GM12864 (cell line): ENCODE measurements at places on chromosomes 5 and 9.

DNA sequence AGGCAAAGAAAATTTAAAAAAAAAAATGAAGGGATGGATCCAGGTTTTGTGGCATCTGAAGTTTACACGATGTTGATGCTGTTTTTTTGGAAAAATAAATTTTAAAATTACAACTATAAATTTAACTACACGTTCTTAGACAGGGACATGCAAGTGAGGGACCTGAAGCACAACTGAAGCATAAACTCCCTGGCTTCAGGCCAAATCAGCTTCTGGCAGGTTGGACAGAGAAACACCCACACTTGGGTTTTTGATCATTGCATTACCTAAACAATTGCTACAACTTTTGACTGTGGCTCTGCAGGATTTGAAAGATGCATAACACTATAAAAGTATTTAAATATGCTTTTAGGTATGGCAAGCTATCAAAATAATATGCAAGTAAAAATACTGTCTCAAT is 1318.3 kb upstream of the DMAC1 start:
- DNase-seq: no peak

DNA sequence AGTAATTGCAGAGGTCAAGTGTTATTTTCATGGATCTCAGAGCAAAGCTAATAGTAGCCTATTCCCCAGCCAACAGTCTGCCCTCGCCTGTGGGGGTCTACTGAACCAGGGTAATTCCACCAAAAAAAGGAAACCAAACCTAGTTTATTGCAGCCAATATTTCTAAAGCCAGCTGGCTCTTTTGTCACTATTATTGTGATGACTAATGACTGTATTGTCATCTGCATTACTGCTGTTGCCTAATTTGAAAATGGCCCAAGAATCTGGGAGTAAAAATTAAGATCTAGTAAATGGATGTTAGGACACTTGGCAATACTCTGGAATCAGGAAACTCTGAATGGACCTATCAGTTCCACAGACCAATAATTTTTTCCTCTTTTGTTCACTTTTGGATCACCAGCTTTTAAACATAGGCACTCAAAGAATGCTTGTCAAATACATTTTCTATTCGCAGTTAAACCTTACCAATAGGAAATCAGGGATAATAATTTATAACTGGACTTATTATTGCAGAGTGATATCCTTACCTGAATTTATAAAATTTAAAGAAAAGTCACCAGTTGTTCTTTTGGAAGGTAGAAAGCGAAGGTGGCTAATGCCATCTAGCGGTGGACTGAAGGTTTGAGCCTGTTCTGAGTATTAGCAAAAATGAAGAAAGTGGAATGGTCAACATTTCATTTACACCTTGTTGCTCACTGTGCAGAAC is 69.2 kb downstream of the SYK start:
- DNase-seq: peak; percentile 24

- DNase-seq: no peak
Observed at GRCh38 chr5:36040651-36041536, 25.8 kb downstream of the UGT3A2 start.

DNA sequence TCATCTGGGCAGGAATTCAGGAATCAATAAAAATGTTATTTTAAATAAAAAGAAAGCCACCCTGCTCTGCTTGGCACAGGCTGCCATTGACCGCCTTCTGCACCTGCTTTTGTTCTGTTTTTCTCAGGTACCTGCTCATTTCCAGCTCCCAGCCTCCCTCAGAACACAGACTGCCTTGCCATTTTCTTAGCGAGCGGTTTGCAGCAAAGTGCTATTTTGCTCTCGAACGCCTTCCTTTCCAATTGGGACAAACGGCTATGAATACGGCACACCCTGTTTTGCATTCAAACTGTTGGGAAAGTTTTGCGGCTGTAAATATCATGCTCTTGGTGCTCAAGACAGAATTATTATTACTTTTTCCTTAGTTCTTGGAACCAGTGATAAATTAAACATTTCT is 25.1 kb upstream of the FCN1 start:
- no peak for DNase-seq

DNA sequence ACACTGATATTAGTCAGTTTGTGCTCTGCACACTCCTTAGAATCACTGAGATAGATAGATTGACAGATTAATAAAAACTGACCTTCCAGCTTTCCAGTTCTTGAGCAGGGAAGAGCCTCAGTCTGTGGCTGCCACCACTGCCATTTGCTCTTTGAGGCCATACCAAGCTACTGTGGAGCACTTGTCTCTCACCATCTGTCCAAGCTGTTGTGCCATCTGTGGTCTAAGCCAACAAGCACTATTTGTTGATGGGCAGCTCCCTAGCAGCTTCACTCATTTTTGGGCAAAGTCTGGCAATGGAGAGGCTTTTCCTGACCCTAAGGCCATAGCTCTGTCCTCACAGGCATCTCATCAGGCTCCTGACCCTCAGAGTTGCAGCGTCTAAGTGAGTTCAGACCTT is 30.4 kb downstream of the HTR1A start:
- DNase-seq: no peak

DNA sequence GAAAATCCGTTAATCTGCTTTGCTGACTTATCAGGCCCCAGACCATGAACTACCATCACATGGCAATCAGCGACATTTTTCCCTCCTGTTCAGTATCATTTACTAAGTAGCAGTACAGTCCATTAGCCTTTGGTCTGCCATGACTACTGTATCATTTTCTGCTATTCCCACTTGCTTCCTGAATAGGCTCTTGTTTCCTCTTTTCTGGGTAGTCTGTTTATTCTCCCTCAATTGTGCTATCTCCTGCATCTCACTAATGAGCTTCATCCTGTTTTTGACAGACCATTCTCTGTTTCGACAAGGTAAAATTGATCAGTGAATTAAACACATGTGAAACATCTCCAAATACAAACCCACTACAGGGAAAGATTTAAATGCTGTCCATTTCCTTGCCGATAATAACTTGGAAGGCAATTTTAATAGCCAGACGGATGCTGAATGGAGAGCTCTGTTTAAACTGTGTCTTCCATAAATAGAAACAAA is 263.5 kb upstream of the ANKRD55 start:
- no peak for DNase-seq

GRCh38 chr9:15307523-15307841 is 466 bp upstream of the TTC39B start:
- DNase-seq: no peak

GRCh38 chr9:684941-685340 is 156.6 kb upstream of the DMRT1 start:
- DNase-seq: no peak

- DNase-seq: no peak
Observed at GRCh38 chr5:151580239-151580638, 10.9 kb downstream of the FAT2 start.

DNA sequence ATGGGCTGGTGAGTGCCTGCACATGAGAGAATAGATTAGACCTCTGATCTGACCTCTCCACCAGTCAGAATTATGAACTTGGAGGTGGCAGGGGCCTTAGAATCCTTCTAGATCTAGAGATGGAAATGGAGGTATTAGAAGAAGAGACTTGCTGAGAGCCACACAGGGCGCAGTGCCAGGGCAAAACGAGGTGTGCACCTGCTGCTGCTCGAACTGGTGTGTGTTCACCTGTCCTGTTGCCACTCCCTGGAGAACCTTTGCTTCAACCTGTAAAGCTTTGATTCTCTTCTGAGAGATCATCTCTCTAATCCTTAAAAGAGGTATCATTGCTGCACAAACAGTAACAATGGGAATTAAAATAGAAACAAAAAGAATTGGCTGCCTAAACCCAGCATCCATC is 24.9 kb downstream of the FRMPD1 start:
- DNase-seq: no peak

DNA sequence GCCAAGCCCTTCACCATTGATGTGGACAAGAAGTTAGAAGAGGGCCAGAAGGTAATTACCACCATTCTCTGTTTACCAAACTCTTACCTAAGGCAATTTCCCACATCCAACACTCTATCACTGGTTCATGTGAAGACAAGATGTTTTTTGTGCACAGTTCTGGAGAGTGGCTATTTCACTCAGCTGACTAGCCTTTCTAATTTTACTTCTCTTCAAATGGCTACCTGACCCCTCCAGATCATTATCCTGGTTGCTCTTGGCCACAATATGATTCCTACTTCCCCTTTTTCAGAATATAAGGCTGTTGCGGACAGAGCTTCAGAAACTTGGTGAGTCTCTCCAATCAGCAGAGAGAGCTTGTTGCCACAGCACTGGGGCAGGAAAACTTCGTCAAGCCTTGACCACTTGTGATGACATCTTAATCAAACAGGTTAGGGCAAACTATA is 7.1 kb downstream of the KIF20A start:
- DNase-seq: no peak

DNA sequence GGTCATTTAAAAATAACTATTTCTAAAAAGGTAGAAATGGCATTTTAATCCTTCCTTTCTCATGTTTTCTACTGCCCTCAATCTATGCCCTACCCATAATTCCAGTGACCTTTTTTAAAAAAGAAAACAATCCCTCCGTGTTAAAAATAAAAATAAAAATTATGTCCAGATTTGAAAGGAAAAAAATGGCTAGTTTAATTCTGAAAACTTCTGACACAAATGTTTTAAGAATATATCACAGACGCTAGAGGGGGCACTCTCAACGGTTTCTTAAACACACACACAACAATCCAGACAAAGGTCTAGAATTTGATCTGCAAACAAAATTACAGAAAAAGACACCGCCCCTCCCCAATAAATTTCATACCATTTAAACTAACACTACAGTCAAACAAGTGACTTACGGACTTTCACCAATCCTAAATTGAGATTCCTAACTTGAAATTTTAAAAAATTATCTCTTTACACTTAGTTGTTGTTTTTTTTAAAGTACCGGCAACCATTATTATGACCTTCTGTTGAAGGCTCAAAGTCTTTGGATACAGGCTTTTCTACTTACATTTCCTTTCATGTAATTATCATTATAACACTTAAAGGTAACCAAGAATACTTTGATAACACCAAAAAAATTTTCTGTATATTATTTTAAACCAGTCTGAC is 38.2 kb downstream of the CLINT1 start:
- peak; percentile 13 for DNase-seq

DNA sequence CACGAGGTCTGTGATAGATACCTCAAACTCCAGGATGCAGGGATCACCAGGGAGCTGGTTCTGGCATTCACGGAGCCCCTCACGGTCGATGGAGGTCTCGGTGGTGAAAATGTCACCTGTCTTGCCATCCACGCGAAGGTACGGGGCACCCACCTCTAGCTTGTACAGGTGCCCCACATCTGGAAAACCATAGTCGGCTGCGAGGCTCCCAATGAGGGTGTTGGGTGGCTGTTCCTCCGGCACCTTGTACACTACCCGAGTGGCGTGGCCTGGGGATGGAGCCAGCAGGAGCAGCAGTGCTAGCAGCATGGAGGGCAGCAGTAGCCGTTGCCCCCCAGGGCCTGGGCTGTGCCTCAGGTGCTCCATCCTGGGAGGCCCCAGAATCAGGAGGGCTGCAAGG is 9.2 kb downstream of the PCDH1 start:
- DNase-seq: no peak

DNA sequence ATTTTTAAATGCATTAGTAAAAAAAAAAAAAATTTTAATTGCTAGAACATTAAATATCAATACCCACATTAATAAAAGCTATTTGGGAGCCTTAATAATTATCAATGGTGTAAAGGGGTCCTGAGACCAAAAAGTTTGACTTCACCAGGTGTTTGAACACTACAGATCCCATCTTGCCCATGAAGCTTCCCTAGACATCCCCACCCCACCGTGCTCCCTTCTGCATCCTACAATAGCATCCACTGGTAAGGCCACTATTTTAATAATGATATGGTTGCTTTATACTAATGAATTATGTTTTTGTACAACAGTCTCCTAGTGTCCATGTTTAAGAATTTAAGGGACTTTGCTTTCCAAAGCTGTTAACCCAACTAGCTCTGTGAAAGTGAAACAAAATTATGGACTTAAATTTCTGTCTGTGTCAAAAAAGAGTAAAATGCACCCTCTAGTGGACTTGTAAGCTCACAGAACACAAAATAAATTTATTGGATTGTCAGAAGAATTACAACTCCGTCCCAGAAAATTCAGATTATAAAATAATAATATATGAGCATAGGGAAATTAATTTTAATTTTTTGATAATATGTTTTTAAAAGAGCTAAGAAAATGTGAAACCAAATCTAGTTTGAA is 76.0 kb downstream of the ARL15 start:
- DNase-seq: no peak

DNA sequence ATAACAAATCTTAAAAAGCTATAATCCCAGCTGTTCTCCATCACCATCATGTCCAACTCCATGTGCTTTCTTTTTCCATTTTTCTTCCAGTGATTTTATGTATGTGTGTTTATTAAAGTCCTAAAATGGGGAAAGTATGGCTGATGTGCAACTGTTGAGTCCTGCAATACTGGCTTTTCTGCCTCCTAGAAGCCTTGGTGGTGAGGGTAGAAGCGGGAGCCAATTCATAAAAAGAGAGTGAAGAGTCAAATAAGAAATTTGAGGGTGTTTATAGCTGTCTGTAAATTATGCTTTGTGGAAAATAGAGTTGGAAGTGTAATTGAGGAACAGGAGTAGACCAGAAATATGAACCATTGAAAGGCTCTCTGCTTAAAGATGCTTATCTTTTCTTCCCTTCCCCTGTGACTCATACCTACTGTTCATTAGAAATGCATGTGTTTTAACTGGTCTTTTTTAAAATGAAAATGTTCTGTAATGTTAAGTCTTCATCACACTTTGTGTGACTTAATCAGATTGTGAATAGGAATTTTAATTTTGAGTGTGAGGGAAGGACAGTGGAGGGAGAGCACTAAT is 80.1 kb downstream of the ZCCHC7 start:
- DNase-seq: no peak

- no peak for DNase-seq
Observed at GRCh38 chr5:163569284-163569683, 63.9 kb downstream of the MAT2B start.
